ENCODE measurements at places on chromosomes 11 and 22. TPM values are rescaled to one million over a fixed set of nuclear protein-coding genes. Genes with fewer than 3 reads are reported as not detected.

The PRAME gene
- not detected for total RNA-seq

The PCNX3 gene
- 24.8 TPM for total RNA-seq

The VSIG2 gene
- 0.74 TPM for total RNA-seq

The IRF7 gene
- total RNA-seq = 18.9 TPM

The OR5A1 gene
- not detected for total RNA-seq

The SEPTIN3 gene
- total RNA-seq = 1.5 TPM

The ACR gene
- not detected for total RNA-seq

The KIRREL3 gene
- not detected for total RNA-seq

The PARVA gene
- 51.1 TPM for total RNA-seq

The APOA1 gene
- 2.2 TPM for total RNA-seq

The CNTF gene
- not detected for total RNA-seq

The CCDC81 gene
- total RNA-seq = not detected

The RAB39A gene
- 1.7 TPM for total RNA-seq

The OR4D5 gene
- total RNA-seq = not detected

- DNase-seq = no peak
Measured at GRCh38 chr11:5368502-5369043, 15.0 kb upstream of the OR51M1 start.

DNA sequence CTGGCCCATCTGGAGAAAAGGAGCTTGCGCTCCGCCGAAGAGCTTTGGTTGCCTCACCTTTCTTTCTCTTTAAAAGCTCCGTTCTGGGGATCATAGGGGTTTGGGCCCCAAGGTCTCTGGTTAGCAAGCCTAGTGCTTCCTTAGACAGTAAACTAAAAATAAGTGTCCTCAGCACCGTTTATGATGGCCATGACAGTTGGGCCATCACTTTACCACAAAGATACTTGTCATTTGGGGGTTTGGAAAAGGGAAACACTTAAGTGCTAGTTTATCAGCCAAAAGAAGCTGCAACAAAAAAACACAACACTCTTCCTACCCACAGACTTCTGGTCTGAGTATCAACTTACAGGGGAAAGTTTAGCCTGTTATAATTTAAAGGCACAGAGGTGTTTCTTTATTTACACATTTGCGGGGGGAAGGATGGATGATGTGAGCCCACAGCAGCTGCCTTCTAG, 88.4 kb upstream of the CD44 start:
- no peak for DNase-seq

DNA sequence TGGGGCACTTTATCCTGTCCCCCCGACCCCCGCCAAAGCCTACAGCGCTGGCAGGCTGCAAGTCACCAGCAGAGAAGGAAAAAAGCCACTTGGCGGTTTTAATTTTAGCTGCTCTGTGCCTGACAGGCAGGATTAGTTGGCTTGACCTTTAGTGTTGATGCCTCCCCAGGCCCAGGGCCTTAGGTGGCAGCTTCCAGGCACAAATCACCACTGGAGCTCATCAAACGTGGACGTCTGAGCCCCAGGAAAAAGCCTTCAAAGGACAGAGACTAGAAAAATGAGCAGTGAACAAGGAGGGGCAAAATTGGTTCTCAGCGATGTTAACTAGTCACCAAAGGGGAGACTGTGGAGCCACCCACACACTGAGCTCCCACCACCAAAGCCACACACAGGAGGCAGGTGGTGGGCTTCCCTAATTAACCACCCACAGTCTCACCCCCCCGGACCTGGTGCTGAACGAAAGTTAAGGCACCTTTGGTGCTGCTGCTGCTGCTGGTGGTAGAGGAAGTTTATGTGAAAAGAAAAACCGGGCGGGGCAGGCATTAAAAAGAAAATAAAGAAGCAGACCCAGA, 4.4 kb upstream of the PYGM start:
- DNase-seq = no peak

DNA sequence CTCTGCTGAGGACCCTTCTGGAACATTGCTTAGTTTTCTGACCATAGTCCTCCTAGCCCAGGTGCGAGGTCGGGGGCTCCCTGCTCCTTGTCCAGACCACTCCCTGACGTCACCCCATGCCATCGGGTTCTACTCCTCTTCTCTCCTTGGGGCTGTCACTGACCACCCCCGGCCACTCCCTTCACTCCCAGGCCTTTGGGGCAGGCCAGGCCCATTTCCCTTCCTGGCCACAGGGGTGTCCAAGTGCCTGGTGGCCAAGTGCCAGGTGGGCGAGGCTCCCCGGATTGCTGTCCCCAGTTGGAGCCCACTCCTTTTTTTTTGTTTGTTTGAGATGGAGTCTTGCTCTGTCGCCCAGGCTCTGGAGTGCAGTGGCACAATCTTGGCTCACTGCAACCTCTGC, 19.5 kb downstream of the MRGPRD start:
- DNase-seq = no peak

GRCh38 chr22:24593836-24594568, 1.1 kb upstream of the LRRC75B start:
- no peak for DNase-seq

- no peak for DNase-seq
Measured at GRCh38 chr11:1203505-1204271, 19.2 kb upstream of the MUC5B start.

DNA sequence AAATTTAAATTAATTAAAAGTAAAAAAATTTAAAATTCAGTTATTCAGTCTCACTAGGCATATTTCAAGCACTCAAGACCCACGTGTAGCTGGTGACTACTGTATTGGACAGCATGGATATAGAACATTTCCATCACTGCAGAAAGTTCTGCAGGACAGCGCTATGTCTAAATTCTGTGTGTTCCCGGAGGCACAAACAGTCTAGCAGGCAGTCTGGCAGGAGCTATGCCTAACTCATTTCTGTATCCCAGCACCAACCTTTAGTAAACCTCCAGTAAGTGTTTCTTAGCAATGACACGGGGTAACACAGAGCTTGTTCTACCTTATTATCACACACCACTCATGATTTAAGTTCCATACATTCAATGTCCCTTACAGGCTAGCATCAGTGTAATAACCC, 48.5 kb downstream of the FAM168A start:
- DNase-seq = no peak

GRCh38 chr22:47206666-47207218, 444.3 kb downstream of the TBC1D22A start:
- DNase-seq = no peak

DNA sequence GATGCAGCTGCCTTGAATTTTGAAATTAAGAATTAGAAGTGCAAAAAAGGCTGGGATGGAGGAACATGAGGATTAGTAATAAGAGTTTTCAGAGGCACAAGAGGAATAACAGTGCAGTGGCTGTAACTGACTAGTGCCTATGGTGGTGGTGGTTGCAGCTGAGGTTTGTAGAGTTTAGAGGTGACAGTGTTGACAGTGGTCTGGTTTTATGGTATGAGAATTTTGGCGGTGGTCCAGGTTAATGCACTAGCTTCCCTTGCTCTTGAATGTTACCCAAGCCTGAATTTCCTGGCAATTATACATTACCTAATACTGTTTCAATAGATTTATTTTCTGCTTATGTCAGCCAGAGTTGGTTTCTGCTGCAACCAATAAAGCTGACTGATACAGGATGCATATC, 112.8 kb upstream of the C11orf87 start:
- no peak for DNase-seq

- DNase-seq = no peak
Measured at GRCh38 chr11:120682866-120683265, 171.3 kb downstream of the GRIK4 start.

DNA sequence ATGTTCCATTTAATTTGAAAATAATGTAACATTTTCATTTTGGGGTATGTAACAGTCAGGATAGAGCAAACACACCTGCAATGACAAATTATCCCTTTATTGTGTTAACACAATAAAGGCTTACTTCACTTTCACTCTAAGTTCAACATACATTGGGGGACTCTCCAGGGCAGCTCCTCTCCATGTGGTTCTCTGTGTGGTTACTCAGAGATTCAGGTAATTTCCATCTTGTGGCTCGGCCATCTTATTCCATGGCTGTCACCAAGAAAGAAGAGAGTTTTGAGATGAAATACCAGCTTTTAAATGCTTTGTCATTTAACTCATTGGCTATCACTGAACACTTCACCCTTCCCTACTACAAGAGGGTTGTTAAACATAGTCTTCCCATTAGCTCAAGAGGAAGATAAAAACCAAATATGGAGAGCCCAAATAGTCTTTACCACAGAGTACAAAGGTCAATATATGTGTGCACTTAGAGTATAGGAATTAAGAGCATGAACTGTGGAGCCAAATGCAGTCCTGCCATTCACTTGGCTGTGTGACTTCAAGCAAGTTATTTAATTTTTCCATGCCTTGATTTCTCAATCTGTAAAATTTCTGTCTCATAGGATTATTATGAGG, 10.6 kb upstream of the TPH1 start:
- no peak for DNase-seq

GRCh38 chr11:110377434-110377833, 52.3 kb upstream of the FDX1 start:
- no peak for DNase-seq

DNA sequence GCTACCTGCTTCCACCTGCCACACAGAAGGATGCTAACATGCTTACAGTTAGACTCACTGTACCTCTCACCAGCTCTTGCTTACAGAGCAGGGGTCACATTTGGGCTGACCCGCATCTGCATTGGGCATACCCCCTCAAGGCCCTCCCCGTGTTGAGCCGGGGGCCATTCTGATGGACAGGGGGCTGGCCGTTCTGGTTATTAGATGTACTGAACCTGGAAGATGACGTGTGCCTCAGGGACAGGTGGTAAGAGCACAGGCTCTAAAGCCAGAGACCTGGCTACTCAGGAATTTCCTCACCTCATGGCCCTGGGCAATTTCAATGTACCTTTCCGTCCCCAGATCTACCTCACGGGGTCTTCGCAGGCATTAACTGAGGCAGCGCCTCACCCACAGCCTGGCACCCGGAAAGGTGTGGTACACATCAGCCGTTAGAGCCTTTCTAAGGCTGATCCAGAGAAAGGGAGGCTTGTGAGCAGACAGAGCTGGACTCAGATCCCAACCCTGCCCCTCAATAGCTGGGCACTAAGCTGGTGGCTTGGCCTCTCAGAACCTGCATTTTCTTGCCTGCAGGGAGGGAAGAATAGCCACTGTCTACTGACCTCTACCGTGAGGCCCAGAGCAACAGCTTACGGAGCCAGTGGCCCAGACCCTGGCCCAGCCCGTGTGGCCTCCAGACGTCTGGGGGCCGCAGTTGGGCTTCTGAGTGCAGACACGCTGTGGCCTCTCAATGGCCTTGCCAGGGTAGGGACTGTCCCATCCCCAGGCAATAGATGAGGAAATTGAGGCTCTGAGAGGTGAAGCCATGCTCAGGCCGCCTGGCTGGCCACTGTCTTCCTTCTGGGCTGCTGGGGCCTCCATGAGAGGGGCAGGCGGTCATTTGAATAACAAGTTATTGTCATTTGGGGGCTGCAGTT, 100.6 kb downstream of the MORC2 start:
- DNase-seq = peak; percentile 89

GRCh38 chr22:24497841-24498258, 2.7 kb downstream of the UPB1 start:
- DNase-seq = no peak

DNA sequence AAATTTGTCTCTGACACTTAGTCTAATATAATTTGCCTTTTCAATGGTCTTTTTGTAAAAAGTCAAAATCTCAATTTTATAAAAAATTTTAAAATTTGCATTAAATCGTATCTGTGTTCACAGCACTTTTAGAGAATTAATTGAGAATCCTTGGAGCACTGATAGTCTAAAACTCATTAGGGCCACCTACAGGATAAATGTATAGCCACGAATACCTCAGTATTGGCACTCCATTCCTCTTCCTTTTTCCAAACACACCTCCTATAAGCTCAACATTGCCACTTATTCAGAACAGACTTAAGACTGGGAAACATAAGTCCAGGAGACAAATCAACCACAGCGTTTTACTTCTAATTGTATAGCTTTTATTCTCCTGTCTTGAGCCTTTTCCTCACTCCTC, 776.0 kb upstream of the ARHGAP42 start:
- no peak for DNase-seq

DNA sequence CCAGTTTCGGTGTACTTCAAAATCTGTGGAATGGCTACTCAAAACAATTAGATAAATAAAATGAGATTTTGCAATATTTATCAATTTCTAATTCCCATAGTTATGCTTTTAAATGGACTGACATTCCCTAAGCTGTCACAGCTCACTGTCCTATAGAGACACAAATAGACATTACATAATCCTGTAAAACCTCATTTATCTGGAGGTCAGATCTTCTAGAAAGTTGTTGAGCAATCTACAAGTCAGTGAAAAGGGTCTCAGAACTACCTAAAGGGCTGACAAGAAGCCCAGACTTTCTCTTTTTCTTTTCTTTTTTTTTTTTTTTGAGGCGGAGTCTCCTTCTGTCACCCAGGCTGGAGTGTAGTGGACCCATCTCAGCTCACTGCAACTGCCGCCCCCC, 12.0 kb downstream of the ALG8 start:
- DNase-seq = no peak

- DNase-seq = no peak
Measured at GRCh38 chr11:128757235-128757711, 63.4 kb downstream of the FLI1 start.

- DNase-seq = peak; percentile 90
Measured at GRCh38 chr22:20405931-20406685, 12.2 kb downstream of the ZNF74 start.

DNA sequence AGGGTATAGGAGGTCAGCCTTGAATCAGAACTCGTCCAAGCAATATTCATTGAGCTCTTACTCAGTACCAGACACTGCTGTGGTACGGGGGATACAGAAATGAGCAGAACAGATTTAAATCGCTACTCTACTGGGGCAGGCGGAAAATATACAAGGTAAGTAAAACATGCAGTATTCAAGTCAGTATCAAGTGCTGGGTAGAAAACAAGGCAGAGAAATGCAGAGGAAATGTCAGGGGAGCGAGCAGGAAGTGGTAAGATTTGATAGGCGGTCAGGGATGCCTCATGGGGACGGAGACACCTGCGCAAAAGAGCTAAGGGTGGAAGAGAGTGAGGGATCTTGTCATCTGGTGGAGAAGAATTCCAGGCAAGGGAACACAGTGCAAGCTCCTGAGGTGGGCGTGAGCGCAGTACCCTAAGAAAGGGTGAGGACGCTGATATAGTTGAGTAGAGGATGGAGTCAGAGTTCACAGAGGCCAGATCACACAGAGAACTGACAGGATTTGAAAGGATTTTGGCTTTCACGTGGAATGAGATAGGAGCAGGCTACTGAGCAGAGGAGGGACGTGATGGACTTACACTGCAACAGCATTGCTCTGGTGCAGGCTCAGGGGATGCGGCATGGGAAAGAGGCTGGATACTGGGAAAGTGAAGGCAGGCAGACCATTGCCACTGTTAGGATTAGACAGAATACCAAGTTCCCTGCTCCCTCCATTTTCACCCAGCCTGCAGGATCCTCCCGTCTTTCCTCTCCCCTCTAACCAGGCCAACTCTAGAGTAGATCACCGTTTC, 35.8 kb downstream of the SC5D start:
- no peak for DNase-seq

GRCh38 chr11:58927393-58928106, 11.7 kb upstream of the GLYATL1 start:
- no peak for DNase-seq
